Brain pericyte (primary cell): ENCODE measurements at places on chromosomes 1 and 21.

DNA sequence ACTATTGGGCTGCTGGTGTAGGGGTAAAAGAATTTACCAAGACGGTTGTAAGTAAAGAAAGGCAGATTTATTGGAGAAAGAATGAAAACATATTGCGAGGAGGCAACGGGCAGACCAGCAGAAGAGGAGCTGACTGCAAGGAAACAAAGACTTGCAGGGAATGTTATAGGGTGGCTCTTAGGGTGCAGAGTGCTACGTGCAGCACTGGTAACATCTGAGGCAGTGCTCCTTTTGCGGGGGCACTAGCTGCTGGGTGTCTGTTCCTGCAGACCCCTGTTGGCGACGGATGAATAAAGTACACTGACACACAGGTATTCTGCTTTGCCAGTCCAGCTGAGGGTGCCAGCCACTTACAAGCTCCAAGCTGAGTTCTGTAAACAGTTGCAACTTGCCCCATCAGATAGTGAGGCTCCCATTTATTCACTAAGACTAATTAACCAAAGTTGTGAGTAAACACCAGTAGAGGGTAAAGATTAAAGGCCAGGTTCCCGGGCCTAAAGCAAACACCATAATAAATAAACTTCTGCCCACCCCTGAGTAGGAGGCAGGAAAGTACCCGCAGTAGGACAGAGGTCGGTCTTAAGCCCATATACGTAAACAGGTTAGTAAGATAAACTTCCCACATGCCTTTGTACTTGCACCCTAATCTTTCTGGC lies 140.2 kb upstream of the KCNK1 start:
- no peak for DNase-seq

DNA sequence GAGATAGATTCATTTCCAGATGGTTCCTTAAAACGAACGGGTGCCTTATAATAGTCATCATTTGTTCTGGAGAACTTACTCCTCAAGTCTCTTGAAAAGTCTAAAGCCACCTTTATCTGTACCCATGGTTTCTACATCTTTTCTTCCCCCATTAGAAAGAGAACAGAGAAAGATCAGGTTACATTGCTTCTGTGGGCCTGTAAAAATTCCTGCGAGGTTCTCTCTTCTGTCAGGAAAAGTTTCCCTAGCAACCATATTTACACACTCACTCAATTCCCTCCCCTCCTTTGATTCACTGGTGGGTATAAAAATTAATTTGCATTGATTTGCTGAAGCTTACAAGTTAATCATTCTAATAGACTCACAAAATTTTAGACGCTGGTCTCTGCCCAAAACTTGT lies 6.7 kb downstream of the PHC2 start:
- no peak for DNase-seq

- DNase-seq: no peak
Measured at GRCh38 chr1:180144659-180145357, 9.9 kb upstream of the QSOX1 start.

DNA sequence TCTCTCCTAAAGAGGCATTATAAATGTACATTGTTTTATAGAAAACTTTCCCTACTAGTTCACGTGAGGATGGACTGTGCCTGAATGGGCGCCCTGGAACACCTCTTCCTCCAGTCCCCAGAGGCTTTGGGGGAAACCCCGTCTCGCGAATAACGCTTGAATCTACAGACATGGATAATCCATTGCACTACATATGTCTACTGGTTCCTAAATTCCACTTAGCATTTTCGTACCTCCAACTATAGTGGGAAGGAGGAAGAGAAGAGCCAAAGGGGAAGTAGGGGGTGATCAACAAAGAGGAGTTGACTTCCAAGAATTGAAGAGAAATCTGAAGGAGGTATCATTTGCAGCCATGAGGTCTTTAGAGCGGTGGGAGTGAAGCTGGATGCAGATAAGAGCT lies 11.1 kb downstream of the BARHL2 start:
- no peak for DNase-seq

DNA sequence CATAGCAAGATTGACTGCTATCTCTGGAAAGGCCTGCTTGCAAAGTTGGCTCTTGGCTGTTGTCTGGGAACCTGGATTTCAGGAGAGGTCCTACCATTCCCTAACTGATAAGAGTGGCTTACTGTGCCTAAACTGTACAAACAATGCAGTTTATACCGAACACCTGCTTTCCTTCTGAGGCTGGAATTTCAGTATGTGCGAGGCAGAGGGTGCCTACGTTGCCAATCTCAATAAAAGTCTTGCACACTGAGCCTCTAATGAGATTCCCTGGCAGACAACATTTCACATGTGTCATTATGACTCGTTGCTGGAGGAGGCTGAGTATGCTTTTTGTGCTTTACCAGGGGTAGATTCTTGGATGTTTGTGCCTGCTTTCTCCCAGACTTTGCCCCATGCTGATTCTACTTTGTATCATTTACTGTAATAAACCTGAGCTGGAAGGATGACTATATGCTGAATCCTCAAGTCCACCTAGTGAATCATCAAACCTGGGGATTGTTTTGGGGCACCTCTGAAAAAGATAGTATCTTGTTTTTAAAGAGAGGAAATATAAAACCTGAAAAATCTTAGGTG lies 58.9 kb upstream of the GNG4 start:
- DNase-seq: no peak

- no peak for DNase-seq
Measured at GRCh38 chr1:64663668-64664067, 81.2 kb upstream of the RAVER2 start.

- no peak for DNase-seq
Measured at GRCh38 chr1:2086446-2087078, 36.4 kb downstream of the PRKCZ start.

GRCh38 chr1:106748606-106749005 lies 307.9 kb upstream of the PRMT6 start:
- no peak for DNase-seq

DNA sequence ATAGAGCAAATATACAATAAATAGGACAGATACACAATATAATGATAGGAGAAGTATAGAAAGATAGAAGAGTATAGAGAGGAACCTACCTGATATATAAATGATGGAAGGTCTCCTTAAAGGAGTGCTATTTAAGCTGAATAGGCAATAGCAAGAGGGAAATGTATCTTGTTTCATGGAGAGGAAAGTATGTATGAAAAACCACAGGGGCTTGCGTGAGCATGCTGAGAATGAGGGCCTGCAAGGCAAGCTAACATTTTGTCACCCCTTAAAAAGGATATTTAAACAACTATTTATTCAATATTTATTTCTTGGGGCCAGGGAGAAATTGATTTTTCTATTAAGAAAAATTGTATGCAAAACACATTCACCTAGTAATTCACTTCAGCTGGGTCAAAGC lies 150.9 kb upstream of the ZRANB2 start:
- no peak for DNase-seq

- no peak for DNase-seq
Measured at GRCh38 chr21:43741423-43742096, 22.6 kb downstream of the PDXK start.

DNA sequence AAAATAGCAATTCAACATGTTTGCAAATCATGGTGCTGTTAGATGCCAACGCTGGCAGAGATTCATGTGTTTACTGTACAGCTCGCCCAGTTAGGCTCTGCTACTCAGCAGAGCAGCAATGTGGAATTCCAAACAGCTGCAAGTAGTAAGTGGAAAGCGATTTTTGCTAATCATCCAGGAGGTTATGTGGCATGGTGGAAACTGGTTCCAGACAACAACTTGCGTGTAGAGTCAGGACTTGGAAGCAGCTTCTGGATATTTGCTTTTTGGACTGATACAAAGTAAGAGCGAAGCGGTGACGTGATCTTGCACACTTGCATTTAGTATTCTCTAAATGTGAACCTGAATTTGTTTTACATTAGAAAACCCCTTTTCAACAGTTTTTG lies 27.1 kb upstream of the HHAT start:
- DNase-seq: no peak

- no peak for DNase-seq
Measured at GRCh38 chr1:24302209-24302611, 16.9 kb upstream of the GRHL3 start.

DNA sequence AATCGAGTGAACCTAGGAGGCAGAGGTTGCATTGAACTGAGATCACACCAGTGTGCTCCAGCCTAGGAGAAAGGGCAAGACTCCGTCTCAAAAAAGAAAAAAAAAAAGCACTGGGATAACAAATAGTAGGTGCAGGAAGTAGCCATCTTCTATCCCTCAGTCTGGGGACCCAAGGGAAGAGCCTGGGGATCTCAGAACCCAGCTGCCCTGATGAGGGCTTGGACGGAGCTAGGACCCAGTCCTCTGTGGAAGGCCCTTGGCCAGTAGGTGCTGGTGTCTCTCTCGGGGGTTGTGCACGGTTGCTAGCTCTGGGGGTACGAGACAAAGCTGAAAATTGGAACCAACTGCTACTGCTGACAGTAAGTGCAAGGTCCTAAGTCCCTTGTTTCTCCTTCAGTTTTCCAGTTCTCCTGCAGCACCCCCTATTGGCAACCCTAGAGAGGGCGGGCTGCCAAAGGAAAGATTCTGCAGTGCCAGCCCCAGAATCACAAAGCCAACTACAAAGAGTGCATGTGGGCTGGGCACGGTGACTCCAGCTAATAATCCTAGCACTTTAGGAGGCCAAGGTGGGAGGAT lies 57.6 kb upstream of the KIF1B start:
- DNase-seq: no peak

DNA sequence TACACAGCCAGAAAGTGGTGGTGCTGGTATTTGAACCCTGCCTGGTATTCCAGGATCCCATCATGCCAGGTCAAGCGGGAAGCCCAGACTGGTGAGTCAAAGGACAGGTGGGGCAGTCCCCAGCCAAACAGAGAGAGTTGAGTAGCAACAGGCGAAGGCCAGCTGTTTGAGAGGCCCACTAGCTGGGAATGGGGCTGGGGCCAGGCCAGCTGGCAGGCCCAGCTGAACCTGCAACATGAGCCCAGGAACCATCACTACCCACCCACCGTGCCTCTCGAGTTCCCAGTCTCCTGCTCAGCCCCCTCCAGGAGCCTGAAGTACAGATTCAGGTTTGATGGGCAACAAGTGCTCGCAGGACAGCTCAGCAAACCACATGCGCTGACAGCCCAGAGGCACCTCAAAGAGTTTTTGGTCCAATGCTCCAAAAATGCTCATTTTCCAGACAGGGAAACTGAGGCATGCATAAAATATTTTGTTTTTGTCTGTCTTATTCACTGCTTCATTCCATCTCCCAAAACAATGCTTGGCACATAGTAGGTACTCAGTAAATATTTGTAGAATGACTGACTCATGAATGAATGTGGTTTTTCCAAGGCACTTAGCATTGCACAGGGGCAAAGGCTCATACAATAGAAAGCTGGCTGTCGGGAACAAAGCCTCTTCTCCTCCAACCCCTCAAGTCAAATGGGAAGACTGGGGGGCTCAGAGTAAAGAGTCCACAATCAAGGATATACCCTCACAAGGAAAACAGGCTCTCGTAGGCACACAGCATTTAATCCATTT lies 42.5 kb upstream of the CLIC4 start:
- DNase-seq: peak; percentile 21

DNA sequence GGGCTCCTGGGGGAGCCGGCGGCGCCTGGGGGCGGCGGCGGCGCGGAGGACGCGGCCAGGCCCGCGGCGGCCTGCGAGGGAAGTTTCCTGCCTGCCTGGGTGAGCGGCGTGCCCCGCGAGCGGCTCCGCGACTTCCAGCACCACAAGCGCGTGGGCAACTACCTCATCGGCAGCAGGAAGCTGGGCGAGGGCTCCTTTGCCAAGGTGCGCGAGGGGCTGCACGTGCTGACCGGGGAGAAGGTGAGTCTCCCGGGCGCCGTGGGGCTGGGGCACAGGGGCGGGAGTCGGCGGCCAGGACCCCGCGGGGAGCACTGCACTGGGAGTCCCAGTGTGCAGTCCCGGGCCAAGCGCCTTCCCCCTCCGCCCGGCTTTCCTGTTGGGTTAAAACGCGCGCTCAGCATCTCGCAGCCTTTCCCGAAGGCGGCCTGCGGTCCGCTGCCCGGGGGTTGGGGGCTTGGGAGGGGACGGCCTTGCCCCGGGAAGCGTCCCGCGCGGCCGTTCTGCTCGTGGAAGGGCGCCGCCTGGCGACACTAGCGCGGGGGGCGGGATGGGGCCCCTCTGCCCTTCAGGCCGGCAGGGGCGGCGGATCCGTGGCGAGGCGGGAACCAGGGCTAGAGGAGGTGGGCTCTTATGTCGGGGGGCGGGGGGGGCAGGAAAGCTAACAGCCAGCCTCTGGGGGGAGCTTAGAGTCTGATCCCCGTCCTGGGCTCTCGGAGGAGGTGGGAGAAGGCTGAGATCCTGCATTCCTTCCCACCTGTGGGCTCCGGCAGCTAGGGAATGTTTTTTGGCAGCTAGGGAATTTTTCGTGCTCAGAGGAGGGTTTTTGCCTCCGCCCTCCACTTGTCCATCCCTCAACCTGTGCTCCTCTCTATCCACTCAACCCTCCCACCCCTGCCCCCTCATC lies 1.1 kb downstream of the HUNK start:
- no peak for DNase-seq

DNA sequence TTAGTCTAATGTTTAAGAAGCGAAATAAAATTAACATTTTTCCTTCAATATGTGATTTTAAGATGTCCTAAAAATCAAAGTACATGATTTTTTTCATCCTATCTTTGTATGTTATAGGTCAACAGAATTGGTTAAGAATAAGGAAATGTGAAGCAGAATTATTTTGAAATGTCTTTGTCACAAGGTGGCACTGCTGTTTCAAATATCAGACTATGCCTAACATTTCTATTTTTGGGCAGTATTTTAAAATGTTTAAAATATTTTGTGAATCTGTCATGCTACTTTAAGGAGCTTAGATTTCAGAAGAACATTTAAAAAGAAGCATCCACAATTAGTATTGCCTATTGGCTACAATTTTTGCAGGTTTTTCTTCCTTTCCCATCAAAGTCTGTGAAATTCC lies 38.7 kb downstream of the AMY1C start:
- no peak for DNase-seq

DNA sequence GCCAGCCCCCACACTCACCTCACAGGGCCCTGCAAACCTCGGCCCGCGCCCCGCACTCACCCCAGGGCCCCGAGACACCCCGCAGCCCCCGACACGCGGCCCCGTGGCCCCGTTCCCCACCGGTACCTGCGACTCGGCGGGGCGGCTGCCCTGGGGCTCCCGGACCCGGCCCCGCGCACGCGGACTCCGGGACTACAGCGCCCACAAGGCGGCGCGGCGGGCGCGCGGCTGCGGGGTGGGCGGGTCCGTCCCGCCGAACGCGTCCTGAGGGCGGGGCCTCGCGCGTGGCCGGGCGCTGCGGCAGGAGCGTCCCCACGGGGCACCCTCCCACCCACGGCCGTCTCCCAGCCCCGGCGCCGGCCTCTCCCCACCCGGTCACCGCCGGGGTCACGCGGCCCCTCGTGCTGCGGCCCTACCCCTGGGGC lies at the start of gene SLC19A1:
Gene SLC19A1, minus strand, starts transcription at position 199 of the 425 bp plus-strand sequence. CDS start 4,481 bp downstream, outside the sequence.
- DNase-seq: no peak

DNA sequence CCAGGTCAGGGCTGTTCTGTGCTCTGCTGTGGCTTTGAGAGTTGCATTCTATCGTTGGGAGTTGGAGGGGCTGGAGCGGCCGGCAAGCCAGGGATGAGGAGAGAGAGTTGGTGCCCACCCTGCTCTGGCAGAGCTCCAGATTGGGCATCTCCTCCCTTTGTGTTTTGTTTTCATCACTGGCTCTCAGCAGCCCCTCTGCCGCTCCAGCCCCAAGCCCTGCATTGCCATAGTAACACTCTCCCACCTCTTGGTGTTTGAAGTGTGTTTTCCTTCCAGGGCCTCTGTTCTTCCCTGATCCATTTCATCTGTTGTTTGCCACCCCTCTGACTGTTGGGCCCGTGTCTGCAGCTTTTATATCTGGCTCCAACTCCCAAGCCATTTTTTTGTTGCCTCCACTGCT lies 152.7 kb downstream of the URB2 start:
- DNase-seq: no peak

GRCh38 chr1:160916666-160917065 lies 31.7 kb upstream of the ITLN1 start:
- DNase-seq: no peak

- no peak for DNase-seq
Measured at GRCh38 chr1:115458426-115459114, 120.5 kb upstream of the NGF start.
